ENCODE measurements at places on chromosomes 3 and 15.

- no peak for DNase-seq
These were observed 381.2 kb upstream of the TBL1XR1 start for GRCh38 chr3:177578488-177578887.

- no peak for DNase-seq
These were observed 86.4 kb downstream of the WDR76 start for GRCh38 chr15:43913026-43913780.

DNA sequence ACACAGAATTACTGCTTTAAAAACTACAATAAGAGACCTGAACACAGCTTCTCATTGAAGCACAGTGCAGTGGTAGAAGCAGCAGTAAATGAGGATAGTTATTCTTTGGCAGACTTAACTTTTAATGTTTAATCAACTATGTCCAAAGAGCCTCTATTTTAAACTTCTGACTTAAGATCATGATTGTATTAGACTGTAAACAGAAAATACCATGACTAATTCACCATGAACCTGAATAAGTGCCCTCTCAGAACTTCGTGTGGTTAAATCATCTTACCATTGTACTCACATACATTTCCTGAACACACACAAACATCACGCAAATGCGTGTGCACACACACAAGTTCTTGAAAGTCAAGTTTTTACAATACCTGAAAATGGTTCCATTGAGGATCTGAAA lies 13.9 kb downstream of the CEP152 start:
- no peak for DNase-seq

GRCh38 chr3:134393074-134393473 lies 18.8 kb upstream of the AMOTL2 start:
- DNase-seq, result no peak

DNA sequence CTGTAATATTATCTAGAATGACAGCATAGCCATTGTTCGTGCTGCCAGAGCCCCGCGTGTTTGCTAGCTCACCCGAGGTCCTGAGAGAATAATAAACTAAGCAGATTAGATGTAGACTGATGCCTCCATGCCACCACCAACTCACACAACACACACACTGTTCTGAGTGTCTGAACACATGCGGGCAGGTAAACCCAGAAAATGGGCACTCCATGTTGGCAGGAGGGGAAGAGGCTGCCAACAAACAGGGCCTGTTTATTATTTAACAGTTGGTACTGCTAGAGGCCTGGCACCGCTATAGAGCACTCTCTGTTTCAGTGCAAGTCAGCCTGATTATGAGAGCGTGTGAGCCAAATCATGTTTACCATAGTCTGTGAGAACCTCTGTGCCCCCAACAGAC lies 299.0 kb downstream of the ZBTB20 start:
- peak; percentile 16 for DNase-seq

GRCh38 chr3:141859651-141860050 lies 16.8 kb upstream of the ATP1B3 start:
- no peak for DNase-seq

DNA sequence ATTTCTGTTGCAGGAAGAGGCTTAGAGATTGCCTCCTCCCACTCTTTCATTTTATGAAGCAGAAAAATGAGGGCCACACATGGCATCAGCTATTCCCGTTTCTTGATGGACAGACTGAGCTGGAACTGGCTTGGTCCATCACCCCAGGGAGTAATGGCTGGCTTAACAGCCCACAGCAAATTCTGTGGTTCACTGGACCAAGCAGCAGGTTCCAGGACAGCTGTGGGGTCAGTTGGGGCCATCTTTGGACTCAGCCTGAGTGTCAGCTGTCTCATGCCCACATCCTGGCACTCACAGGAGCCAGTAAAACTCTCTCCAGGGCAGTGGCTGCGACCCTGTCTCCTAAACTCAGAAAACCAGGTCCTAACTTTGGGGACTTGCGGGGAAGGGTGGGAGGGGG lies 36.5 kb downstream of the ZDHHC19 start:
- DNase-seq, result no peak

- DNase-seq, result no peak
These were observed 133.6 kb downstream of the CLSTN2 start for GRCh38 chr3:140068494-140069017.

DNA sequence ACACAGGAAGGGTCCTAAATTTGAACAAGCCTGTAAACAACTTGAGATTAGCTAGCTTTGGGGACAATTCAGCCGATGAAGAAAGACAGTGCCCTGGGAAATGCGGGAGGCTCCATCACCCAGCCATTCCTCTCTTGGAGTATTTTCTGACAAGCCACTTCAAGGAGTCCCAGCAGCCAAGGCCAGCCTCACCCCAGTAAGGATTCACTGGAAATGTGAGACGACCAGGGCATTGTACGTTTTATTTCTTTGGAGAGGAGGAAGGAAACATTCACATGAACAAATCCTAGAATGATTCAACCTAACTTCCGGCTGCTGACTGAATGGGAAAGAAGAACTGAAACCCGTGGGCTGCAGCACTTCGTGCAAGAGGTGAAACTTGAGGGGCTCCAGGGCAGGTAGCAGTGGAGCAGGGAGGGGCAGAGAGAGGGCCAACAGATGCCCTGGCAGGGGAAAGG lies 116.4 kb upstream of the ARHGEF3 start:
- no peak for DNase-seq

GRCh38 chr3:159787794-159788205 lies 200.8 kb upstream of the IL12A start:
- DNase-seq, result no peak

- no peak for DNase-seq
These were observed 133.4 kb downstream of the CHST2 start for GRCh38 chr3:143252931-143253330.

- DNase-seq, result no peak
These were observed 18.7 kb downstream of the TMPRSS7 start for GRCh38 chr3:112053229-112053628.

GRCh38 chr15:72502220-72502809 lies 28.2 kb downstream of the ARIH1 start:
- no peak for DNase-seq

- DNase-seq, result peak; percentile 63
These were observed 5.8 kb downstream of the PRRT3 start for GRCh38 chr3:9946112-9947024.

GRCh38 chr3:183185696-183186095 lies 23.2 kb upstream of the LAMP3 start:
- no peak for DNase-seq

DNA sequence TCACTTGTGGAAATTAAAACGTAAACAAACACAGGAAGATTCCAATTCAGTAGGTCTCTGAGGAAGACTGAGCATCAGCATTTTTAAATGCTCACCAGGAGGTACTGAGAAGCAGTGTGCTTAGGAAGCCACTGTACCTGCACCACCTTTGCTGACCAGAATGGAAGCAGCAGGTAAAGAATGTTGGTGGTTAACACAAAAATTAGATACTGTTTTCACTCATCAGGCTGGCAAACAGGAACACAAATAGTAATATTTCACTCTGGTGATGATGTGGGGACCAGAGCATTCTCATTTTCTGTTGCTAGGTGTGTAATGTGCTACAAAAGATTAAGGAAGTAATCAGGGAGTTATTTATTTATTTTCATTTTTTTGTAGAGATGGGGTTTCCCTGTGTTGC lies 29.9 kb upstream of the GHSR start:
- DNase-seq, result no peak

DNA sequence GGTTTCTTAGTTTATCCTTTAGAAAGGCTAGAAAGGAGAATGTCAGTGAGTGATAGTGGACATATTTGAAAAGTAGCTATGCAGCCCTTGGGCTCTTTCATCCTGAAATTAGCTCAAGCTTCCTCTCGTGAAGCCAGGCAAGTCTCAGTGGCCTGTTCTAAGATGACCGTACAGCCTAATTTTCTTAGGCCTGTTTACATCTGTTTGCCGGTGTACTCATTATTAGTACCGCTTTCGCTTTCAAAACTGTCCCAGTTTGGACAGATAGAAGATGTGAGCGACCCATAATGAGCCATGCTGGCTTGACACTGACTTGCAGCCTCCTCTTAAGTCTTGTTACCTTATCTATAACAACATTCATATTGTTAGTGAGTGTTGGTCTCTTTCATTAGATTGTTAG lies 5.7 kb upstream of the ARL14 start:
- no peak for DNase-seq

DNA sequence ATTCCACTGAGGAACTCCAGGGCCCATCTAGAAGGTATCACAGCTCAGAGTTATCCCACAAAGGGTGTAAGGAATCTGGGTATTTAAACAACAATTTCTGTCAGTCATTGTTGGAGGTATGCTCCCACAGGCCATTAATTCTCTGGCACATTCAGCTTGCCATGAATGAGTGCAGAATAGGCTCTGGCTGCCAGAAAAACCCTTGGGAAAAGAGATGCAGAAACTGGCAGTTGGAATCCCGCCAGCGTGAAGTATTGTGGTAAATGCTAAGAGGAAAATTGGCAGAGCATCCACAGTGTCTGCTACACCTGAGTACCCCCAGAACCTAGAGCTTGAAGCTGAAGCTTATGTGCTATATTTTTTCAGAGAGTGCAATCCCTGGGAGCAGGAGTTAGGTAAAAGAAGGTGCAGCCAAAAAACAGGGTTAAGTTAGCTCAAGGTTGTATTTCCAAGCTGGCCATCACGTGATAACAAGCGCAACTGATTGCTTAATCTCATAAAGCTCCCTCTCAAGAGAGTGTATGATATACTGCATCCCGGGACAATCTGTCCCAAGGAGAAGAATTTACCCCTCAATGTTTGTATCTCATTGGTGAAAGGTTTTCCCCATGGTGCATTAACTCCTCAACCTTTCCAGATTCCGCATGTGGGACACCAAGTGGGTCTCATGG lies 94.2 kb upstream of the ACP3 start:
- DNase-seq, result no peak

- no peak for DNase-seq
These were observed 198.9 kb downstream of the ADAMTS9 start for GRCh38 chr3:64488939-64489338.

- DNase-seq, result no peak
These were observed 61.6 kb downstream of the RGMA start for GRCh38 chr15:93027413-93027812.

DNA sequence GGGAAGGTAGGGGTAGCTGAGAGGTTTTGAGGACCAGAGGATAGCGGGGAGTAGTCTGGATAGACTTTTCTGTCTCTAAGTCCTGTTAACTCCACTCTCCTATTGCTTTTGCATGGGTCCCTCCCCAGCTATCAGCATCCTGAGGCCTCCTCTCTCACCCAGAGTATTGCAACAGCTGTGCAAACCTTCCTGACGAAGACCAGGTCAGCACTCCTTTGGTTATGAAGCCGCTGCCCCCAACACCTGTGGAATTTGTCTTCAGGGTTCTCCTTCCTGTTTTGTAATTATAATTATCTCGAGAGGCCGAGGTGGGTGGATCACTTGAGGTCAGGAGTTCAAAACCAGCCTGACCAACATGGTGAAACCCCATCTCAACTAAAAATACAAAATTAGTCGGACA lies 24.8 kb downstream of the TYRO3 start:
- no peak for DNase-seq

GRCh38 chr3:34323517-34323916 lies 525.1 kb downstream of the PDCD6IP start:
- no peak for DNase-seq

DNA sequence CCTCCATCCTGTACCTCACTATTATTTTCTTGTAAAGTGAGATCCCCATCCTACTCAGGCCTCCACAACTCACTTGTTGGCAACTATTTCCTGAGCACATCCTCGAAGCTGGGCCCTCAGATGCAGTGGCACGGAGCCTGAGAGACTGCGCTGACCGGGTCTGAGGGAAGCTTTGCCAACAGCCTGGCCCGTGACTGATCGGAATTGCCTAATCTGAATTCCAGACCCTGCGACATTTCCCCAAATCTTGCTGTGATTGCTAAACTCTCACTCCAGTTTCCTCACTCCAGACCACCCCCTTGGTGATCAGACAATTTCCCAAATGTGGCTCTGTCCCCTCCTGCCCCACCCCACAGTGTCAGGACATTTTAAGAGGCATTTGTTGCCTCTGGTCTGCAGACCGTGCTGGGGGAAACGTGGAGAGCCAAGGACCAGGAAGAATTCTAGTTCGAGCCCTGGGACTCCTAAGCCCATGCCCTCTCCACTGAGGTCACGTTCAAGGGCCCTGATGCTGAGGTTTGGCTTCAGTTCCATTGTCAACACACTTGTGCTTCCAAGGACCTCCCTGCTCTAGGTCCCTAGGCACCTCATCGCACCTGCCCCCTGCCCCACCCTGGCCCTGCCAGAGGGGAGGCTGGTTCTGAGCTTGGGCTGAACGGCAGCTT lies 22.8 kb downstream of the KLHL25 start:
- no peak for DNase-seq

GRCh38 chr15:37873336-37873735 lies 61.1 kb upstream of the TMCO5A start:
- no peak for DNase-seq

- peak; percentile 9 for DNase-seq
These were observed 779 bp upstream of the CTNNB1 start for GRCh38 chr3:41198526-41198925.

DNA sequence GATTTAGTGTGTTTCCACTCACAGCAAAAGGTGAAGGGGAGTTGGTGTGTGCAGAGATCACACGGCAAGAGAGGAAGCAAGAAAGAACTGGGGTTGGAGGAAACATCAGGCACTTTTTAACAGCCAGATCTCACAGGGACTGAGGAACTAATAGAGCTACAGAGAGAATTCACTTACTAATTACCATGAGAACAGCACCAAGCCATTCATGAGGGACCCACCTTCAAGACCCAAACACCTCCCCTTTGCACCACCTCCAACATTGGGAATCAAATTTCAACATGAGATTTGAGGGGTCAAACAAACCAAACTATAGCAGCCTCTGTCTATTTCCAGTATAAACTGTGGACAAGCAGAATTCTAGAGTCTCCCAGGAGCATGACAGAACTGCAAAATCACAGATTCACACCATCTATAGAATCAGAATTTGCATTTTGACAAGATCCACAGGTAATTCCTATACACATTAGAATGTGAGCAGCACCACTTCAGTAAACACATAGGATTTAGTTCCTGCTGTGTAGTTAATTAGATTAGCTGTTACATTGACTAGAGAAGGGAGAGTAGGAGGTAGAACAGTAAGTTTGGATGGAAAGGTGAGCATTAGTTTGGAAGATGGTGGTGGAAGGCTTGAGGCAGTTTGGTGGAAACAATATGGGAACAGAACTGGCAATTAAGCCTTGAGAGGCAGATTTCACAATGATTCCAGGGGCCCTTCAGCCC lies 311.7 kb downstream of the NSUN3 start:
- DNase-seq, result no peak

DNA sequence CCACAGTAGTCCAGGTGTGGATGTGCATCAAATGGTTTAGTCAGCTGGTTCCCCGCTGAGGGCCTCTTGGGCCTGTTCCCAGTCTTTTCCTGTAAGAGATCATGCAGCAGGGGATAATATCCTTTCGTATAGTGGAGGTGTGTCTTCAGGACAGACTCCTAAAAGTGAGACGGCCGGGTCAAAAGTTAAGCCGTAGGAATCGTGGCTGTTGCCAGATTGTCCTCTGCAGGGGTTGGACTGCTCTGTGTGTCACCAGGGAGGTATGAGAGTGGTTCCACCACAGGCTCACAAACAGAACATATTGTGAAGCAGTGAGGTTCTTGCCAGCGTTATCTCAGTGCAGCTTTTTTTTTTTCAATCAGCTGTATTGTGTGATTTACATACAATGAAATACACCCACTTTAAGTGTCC lies 95.0 kb downstream of the VGLL4 start:
- no peak for DNase-seq
